ENCODE measurements at places on chromosomes 2 and 18.

- DNase-seq: no peak
Measured at GRCh38 chr2:71631411-71631931, 178.1 kb downstream of the DYSF start.

- no peak for DNase-seq
Measured at GRCh38 chr2:68767996-68768395, 33.4 kb downstream of the ARHGAP25 start.

- DNase-seq: no peak
Measured at GRCh38 chr18:58213440-58213839, 169.4 kb downstream of the NEDD4L start.

GRCh38 chr2:178363252-178363651 is 87.7 kb downstream of the PRKRA start:
- DNase-seq: no peak

GRCh38 chr2:238475566-238475965 is 48.8 kb downstream of the ASB1 start:
- DNase-seq: no peak

- no peak for DNase-seq
Measured at GRCh38 chr2:37742286-37742685, 70.8 kb upstream of the CDC42EP3 start.

DNA sequence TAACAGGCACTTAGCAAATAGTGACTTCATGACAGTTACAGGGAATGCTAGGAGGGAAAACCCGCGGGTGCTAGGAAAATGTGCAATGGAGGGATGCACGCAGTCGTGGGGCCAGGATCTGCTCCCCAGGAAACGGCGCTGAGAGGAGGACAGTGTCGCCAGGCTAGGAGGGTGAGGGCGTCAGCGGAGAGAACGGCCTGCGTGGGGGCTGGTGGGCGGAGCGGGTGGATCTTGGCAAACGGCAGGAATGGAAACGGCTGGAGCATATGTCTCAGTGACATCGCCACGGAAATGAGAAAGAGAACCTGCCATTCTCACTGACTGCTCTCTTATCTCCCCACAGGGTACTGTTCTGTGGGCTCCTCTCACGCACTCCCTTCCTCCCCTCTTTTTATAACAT is 478.5 kb upstream of the ID2 start:
- no peak for DNase-seq

DNA sequence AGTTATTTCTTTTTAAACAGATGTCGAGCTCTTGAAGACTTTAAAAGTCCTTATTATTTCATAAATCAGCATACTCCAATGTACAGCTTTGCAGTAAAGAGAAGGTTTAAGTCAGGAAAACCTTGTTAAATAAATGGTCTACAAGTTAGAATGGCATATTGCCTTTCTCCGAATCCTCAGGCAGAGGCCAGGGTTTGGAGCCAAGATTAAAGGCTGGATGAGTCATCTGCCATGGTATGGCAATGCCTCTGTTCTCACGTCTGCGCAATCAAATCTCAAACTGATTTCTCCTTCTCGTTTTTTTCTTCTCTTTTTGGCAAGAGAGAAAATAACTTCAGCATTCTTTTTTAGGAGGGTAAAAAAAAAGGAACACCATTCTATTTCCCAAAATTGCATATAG is 5.6 kb upstream of the KCNJ3 start:
- DNase-seq: no peak

GRCh38 chr2:114651933-114652332 is 209.5 kb downstream of the DPP10 start:
- DNase-seq: no peak

DNA sequence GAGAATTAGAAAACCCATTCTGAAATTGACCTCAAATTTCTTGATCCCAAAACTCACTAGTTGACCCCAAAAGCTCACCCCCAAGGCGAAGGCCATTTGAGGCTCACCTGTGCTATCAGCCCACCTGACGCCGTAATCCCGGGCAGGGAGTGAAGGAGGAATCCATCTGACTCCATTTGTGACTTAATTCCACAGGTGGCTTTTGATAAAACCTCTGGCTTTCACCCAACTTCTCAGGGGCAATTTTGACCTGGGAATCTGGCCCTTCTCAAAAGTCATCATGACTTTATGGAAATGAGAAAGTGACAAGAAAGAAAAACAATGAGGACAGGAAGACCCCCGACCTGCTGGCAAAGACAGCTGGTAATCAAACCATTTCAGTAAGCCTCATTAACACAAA is 86.9 kb upstream of the SALL3 start:
- DNase-seq: no peak

DNA sequence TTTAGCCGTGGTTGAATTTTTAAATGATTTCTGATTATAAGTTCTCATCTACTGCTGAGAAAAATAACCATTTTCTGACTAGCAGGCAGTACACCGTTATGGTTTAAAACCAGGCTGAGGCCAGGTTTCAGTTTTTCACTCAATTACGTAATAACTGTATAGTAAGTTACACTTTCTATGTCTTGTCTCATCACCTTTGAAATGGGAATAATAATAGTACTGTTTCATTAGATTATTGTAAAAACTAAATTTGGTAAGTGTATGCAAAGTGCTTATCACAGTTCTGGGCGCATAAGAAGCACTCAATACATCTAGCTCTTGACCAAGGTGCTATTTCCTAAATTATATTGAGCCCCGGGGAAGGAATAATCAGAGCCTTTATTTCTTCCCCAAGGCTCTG is 76.8 kb downstream of the LIMS1 start:
- DNase-seq: no peak

GRCh38 chr18:74870950-74871349 is 273.3 kb downstream of the ZNF407 start:
- DNase-seq: no peak

- DNase-seq: no peak
Measured at GRCh38 chr2:18325118-18325517, 235.3 kb downstream of the RDH14 start.

DNA sequence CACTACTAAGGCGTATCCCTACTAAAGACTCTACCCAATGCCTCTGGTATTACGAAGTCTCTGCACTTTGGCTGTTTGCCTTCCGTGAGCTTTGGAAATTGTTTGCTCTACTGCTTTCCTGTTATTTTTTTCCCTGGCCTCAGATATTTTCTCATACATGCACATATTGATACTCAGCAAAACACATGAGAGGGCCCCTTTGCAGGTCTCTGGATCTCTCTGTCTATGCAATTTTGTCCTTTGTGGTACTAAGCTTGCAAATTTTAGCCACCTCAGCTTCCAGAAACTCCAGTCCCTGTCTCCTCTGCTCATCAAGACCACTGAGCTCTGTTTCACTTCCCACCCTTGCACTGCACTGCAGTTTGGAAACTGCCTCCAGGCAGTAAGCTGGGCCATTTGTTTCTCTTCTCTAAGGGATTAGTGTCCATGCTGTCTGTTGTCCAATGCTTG is 46.6 kb downstream of the TAF1B start:
- DNase-seq: no peak

GRCh38 chr2:206442833-206443734 is at the start of gene ADAM23:
Gene ADAM23, plus strand, starts transcription at chr2:206443532. Its CDS starts 335 bp downstream, at chr2:206443867.
- DNase-seq: peak; percentile 71

GRCh38 chr18:58438161-58438957 is 190.5 kb downstream of the ALPK2 start:
- no peak for DNase-seq

DNA sequence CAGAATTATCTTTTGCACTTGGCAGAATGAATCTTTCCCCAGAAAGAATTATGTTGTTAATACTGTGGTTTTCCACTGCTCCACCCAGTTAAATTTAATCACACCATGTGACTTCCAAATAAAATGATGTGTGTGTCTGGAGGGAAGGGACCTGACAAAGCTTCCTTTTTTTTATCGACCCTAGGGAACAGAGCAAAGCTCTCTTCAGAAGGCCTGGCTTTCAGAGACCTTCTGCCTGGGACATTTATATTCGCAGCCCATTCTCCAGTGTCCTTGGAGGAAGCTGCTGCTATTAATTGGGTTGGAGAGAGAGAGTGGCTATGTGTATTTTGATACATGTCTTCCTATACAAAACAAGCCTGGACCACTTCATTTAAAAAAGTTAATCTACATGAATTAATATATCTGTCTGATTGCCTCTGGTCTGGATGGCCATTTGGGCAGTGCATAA is 233.7 kb downstream of the PRKCE start:
- DNase-seq: no peak

- DNase-seq: no peak
Measured at GRCh38 chr2:160516547-160517365, 23.1 kb upstream of the RBMS1 start.

DNA sequence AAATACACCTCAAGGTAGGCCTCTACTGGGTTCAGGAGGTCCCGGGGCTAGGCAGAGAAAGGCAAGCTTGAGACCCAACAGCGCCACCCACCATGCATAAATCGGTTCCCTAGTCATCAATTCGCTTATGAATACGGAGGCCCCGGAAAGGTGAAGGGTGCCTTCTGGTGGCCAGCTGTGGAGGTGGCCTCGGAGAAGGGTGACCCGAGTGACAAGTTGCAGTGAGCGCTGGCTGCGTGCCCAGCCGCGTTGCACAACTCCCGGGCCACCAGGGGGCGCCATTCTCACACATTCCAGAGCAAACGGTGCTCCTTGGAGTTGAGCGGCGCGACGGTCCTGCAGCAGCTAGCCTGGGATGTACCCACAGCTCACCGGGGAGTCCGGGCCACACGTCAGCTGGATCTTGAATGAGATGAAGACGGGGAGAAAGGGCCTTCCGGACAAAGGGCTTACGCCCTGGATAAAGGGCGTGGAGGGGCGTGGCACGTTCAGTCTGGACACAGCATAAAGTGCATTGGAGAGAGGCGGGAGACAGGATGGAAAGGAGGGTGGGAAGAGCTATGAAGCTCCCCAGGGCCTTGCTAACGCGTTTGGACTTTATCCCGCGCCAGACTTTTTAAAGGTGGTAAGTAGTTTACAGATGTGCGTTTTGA is 20.4 kb downstream of the TMSB10 start:
- DNase-seq: peak; percentile 87

DNA sequence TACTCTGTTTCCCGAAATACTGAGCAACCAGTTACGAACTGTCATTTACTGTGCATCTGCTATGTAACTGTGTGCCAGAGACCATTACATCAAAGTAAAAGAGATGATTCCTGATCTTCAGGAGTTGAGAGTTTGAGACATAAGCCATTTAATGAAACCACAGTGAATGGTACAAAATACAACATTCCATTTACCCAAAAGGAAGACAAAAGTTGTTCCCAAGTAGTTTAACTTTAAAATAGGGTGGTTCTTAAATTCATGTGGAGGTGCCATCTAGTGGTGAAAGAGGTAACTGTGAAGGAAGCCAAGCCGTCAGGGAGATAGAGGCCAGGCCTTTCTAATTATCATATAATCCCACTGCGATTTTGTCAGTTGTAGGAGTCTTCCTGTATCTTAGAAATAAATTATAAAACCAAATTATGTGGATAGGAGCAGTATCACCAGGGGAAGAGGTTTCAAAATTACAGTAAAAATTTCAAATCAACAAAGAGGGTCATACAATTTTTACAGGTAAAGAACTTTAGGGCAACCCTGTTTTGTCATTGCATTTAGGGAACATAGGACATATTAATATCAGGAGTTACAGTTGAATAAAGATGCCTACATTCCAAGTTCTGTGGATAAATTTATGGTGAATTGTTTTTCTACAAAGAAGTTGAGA is 67.7 kb downstream of the EPAS1 start:
- DNase-seq: peak; percentile 6

GRCh38 chr2:45005261-45006002 is 3.8 kb downstream of the SIX2 start:
- DNase-seq: no peak

DNA sequence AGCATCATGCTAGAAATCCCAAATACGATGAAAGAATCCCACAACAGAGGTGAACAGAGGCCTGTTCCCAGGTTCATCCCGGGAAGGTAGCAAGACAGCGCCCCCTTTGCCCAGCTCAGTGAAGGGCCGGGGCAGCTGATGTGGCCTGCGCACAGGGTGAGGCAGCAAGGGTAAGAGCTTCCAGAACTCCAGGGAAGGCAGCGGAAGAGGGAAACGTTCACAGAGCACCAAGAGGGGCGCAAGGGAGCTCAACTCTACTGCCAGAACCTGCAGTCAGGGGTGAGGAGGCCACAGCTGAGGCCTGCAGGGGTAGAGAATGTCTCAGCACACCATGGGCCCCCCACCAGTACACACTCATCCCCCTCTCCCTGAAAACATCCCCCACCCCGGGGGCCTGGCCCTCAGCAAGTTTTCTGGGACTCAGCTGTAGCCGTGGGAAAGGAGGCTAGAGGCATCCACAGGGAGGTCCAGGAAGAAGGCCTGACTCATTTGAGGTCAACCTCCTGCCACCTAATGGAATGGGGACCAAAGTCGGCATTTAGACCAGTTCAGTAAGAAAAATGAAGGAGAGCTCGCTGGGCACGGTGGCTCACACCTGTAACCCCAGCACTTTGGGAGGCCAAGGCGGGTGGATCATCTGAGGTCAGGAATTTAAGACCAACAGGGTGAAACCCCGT is 95.6 kb upstream of the ASAP2 start:
- DNase-seq: no peak

GRCh38 chr2:40851661-40852060 is 399.8 kb upstream of the SLC8A1 start:
- DNase-seq: no peak

- no peak for DNase-seq
Measured at GRCh38 chr18:48393776-48394175, 15.4 kb downstream of the ZBTB7C start.

- DNase-seq: no peak
Measured at GRCh38 chr18:78726326-78727056, 253.1 kb upstream of the SALL3 start.

DNA sequence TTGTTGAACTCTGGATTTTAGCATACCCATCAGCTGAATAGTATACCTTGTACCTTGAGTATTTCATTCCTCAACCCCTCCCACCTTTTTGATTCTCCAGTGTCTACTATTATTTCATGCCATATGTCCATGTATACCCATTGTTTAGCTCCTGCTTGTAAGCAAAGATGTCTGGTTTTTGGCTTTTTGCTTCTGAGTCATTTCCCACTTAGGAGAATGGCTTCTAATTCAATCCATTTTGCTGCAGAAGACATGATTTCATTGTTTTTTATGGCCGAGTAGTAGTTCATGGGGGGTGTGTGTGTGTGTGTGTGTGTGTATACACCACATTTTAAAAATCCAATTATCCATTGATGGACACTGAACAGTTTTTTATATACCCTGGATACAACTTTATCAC is 24.3 kb upstream of the MOCOS start:
- no peak for DNase-seq

DNA sequence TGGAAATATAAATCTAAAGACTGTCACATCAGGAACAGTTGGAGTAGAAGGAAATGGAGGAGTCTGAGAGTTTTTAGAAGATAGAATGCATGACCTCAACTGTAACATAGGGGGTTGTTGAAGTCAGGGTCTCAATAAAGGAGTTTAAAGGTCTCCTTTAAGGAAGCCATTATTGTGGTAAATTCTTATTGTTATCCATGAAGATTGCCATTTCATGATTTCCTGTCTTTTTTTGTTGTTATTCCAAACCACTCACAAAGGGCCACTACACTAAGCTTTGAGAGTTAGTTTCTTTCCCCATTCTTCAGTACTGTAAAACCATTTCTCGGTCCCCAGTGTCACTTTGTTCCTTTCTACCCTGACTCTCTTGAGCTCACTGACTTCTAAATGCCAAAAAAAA is 134.0 kb downstream of the DTNA start:
- no peak for DNase-seq

- DNase-seq: no peak
Measured at GRCh38 chr2:152825834-152826233, 107.4 kb downstream of the ARL6IP6 start.

GRCh38 chr2:64679673-64680425 is 26.1 kb upstream of the SERTAD2 start:
- DNase-seq: no peak

GRCh38 chr2:18198677-18199076 is 320.2 kb downstream of the KCNS3 start:
- DNase-seq: no peak

- DNase-seq: no peak
Measured at GRCh38 chr2:238169708-238170251, 11.0 kb downstream of the ERFE start.

- DNase-seq: no peak
Measured at GRCh38 chr2:19300961-19301360, 57.5 kb downstream of the OSR1 start.
